ENCODE measurements at places on chromosomes 7 and 10.

DNA sequence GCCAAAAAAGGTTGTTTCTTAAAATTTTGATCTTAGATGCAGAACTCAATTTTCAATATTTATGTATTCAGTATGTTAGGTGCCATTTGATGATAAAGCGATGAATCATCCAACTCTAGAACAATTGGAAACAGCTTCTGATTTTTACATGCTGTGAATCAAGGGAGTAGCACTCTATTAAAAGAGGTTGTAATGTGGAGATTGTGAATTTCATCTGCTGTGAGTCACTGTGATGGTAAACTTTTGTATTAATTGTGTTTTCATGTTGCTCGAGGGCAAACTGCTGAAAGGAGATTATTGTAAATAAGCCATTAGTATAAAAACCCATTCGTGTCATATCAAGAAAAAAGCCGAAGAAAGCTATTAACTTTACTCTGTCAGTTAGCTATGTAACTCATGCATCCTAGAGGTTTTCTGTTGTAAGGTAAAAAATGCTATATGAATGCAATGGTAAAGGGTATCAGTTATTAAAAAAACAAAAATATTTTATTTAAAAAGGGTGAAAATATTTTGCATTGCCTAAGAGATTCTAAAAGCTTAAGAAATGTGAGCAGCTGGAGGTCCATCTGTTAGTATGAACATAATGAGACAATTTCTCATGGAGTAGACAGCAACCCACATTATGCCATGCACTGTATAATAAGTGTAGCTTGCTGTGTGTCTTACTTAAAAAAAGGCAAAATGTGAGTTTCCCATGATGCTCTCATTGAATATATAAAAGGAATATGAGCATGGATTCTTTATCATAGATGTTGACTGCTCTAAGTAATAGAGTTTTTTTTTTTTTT is 511.0 kb upstream of the PCDH15 start:
- no peak for DNase-seq

- DNase-seq: no peak
Measured at GRCh38 chr7:106865130-106866041, at the start of gene PIK3CG. TSS of gene PIK3CG (plus strand) at chr7:106865282. CDS start at chr7:106867562, 2,280 bp downstream.

- no peak for DNase-seq
Measured at GRCh38 chr10:124092250-124092859, 1.0 kb downstream of the CHST15 start.

- no peak for DNase-seq
Measured at GRCh38 chr7:50389961-50390360, 60.2 kb downstream of the FIGNL1 start.

DNA sequence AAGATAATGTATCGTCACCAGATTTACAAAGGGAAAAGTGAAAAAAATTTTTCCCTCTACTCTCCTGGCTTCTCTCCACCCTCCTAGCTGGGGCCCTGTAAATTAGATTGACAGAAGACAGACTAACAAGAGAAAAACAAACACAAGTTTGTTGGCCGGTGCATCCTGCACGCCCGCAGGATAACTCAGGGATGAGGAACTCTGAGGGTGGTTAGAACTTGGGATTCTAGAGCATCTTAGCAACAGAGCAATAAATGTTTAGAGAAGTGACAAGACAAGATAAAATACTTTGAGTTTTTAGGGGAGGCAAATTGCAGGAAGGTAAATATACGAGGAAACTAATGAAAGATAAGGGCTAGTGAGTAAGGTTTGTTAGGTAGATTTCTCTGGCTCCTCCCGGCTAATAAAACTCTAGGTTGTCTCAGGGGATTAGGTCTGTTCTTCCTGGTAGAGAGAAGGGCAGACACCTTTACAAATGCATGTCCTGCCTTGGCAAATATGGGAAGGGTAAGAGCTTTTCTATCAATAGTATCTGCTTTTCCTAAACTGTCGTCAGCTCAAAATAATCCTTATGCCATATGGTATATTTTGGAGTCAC is 4.3 kb upstream of the UCN3 start:
- no peak for DNase-seq

- no peak for DNase-seq
Measured at GRCh38 chr7:106177738-106178592, 65.9 kb upstream of the SYPL1 start.

DNA sequence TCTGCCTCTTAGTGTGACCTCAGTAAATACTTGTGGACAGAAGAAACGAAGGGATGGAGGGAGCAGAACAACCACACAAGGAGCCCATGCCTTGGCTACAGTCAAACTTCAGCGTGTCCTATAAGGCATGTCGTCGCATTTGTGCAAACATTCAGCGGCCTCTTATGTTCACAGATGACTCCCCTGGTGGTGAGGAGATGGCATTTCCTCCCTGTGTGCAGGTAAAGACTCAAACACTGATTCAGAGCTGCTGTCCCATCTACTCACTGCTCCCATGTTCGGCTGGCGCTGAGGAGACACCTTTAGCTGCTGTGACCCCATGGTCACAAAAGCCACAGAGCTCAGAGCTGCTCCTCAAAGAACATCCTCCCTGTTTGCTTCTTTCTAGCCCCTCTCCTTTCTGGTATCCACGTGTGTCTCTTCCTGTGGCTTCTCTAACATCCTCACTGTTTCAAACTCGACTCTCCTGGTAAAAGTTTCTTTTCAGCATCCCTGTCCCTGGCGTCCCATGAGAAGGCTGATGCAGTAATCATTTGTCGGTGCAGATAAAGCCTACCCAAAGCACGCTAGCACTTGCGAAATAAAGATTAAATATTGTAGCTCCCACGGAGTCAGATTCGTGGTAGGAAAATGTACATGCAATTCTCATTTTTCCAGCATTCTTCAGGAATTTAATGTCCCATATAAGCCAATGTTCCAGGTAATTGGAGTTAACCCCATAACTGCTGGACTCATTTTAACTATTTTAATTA is 124.9 kb upstream of the NEBL start:
- DNase-seq: no peak

- DNase-seq: no peak
Measured at GRCh38 chr10:13693783-13694700, 107.3 kb downstream of the PRPF18 start.

GRCh38 chr10:88996927-88997326 is 6.3 kb downstream of the FAS start:
- no peak for DNase-seq

DNA sequence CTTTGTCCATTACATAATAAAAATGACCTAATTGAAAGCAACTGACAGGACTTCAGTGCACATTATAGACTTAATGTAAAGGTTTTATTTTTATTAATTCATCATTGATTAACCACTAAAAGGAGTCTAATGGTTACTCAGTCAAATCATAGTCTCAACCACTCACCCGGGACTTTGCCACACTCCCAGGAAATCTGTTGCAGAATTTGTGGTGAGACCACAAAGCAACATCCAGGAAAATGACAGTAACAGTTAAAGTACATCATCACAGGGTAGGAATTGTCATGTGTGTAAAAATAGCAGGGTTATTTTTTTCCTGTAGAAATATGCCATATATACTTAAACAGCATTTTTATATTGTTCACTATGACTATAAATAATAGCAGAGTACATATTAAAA is 6.3 kb upstream of the HGF start:
- DNase-seq: no peak

- no peak for DNase-seq
Measured at GRCh38 chr10:11330383-11331045, 280.9 kb downstream of the USP6NL start.

GRCh38 chr10:84336406-84337090 is 8.2 kb downstream of the CCSER2 start:
- DNase-seq: no peak

DNA sequence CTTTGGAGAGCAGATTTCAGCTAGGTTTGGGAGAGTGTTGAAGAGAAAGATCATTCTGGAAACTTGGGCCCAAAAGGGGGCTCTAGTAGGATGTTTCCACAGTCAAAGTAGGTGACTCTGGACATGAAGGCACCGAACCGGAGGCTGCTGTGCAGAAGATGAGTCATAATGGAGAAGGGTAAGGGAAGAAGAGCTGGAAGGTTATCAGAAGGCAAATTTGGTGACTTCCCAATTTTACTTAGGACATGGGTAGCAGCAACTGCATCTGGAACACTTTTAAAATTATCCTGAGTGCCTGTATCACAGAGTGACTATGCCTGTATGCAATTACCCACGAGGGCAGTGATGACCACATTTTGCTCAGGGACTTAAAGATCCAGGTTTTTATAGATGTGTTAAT is 38.8 kb downstream of the PIK3AP1 start:
- no peak for DNase-seq

- DNase-seq: peak; percentile 85
Measured at GRCh38 chr10:75542906-75543305, 111.5 kb downstream of the LRMDA start.

DNA sequence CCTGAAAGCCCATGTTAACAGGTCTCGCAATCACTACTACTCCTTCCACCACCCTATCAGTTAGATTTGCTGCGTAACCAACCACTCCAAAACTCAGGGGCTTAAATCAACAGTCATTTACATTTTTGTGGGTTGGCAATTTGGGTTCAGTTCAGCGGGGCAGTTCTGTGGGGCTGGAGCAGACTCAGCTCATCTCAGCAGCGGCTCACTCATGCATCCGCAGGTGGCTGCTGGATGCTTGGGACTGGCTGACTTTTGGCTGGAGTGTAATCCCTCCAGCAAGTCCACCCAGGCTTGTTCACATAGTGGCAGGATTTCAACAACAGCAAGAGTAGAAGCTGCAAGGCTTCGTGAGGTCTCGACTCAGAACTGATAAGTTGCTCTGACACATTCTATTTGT is 79.2 kb downstream of the NEUROD6 start:
- no peak for DNase-seq

- no peak for DNase-seq
Measured at GRCh38 chr7:143902332-143902899, 440 bp upstream of the TCAF1 start.

GRCh38 chr10:69505636-69506318 is 54.5 kb downstream of the TSPAN15 start:
- DNase-seq: no peak

- no peak for DNase-seq
Measured at GRCh38 chr7:116577320-116577871, 52.6 kb downstream of the CAV1 start.

DNA sequence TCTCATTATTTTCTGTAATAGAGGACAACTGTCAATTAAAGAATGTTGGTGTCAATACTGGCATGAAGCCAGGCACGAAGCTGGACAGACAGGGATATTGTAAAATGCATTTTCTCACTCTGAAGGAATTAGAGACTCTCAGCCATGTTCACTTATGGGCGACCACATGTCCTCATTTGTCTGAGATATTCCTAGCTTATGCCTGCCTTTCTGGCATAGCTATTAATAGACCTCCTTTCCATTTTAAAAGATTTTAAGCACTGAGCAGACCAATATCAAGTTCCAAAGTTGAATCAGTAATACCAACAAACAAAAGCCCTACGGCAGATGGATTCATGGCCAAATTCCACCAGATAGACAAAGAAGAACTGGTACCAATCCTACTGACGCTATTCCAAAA is 589.9 kb downstream of the GRM8 start:
- no peak for DNase-seq

GRCh38 chr10:5956146-5956936 is 21.0 kb downstream of the IL15RA start:
- peak; percentile 30 for DNase-seq

GRCh38 chr7:65295409-65295808 is 78.2 kb upstream of the ZNF92 start:
- DNase-seq: no peak

GRCh38 chr7:88268051-88268450 is 38.6 kb downstream of the STEAP4 start:
- DNase-seq: no peak

DNA sequence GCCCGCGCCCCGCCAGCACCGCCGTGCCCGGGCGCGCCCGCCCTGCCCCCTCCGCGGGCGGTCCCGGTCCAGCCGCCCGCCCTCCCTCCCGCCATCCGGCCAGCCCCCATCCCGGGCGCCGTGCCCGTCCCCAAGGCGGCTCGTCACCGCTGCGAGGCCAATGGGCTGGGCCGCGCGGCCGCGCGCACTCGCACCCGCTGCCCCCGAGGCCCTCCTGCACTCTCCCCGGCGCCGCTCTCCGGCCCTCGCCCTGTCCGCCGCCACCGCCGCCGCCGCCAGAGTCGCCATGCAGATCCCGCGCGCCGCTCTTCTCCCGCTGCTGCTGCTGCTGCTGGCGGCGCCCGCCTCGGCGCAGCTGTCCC is at the start of gene HTRA1:
HTRA1 (plus strand) TSS at position 187 of the 362 bp plus-strand sequence; CDS start at position 287, 100 bp downstream.
- DNase-seq: no peak

GRCh38 chr7:108246227-108246837 is 116.2 kb upstream of the LAMB4 start:
- DNase-seq: no peak

DNA sequence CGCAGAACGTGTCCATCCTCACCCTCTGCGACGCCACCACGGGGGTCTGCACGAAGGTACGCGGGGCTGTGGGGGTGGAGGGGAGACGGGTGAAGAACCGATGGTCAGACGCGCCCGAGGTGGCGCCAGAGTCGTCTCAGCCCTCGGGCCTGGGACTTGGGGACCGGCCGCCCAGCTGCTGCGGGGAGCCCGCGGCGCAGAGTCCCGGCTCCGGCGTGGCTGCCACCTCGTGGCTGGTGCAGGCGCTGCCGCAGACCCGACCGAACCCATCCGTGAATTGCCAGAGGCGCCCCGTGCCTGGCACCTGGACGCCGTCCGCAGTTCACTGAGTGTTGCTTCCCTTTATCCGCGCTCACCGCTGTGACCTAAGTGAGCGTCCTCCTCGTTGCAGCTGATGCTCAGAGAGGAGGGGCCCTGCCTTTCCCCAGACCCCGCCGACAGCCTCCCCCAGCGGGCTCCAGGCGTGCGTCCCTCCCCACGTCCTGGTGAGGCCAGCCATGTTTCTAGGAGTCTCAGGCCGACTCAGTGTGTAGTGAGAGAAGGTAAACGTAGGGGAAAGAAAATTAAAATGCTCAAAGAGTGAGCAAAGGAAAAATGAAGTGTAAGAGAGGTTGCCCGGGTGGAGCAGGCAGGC is 208.7 kb downstream of the PAXIP1 start:
- DNase-seq: no peak

GRCh38 chr10:74821501-74821900 is 4.9 kb upstream of the KAT6B start:
- no peak for DNase-seq

- no peak for DNase-seq
Measured at GRCh38 chr10:61271127-61271780, 181.9 kb downstream of the TMEM26 start.

- no peak for DNase-seq
Measured at GRCh38 chr10:90592638-90593302, 265.1 kb downstream of the HTR7 start.

DNA sequence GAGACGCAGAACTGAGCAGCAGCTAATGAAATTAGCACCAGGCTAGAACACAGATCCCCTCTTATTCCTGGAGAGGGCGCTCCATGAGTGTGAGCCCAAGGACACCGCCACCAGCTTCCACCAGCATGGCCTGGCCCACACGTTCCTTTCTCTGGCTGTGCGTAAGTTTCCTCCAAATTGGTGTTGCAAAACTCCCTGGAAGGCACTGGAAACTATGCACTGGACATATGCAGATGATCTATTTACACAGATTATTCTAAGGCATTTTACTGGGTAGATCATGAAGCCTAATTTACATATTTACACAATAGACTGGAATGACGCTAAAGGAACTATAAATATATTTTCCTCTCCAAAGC is 455.6 kb upstream of the FOXK1 start:
- DNase-seq: no peak

- DNase-seq: no peak
Measured at GRCh38 chr7:1744296-1745017, 74.4 kb downstream of the ELFN1 start.
